ENCODE measurements at places on chromosomes 4 and X.

GRCh38 chr4:48333587-48333986 is 7.7 kb upstream of the SLAIN2 start:
- no peak overlapping the region for H3K4me3 ChIP-seq
- H3K27me3 ChIP-seq = no peaks in the 10 kb centered on the region
- DNase-seq = no peak
- H3K4me1 ChIP-seq = no peaks in the 10 kb centered on the region

DNA sequence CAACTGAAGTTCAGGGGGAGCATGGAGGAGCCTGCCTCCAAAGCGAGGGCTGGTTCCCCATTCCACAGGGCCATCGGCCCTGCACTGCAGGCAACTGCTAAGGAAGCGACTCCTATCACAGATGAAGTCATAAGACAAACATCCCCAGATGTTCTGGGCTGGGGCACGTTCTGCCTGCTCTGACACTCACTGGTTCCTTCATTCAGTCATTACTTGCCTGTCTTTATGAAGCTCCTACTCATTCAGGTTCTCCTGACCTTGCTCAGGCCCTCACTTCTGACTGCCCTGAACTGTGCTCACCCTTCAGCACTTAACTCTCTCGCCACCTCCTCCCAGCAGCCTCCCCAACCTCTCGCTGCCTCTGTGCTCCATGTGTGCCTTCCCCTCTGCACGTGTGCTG is 2.5 kb upstream of the SLC2A9 start:
- no peaks in the 10 kb centered on the region for H3K36me3 ChIP-seq
- H3K4me1 ChIP-seq = peaks cover 4% of the 10 kb centered on the region
- no peaks in the 10 kb centered on the region for H3K27me3 ChIP-seq
- no peak overlapping the region for H3K27ac ChIP-seq
- H3K4me3 ChIP-seq = no peak overlapping the region
- DNase-seq = no peak

GRCh38 chrX:104935581-104935980 is 284.9 kb downstream of the TEX13A start:
- no peak overlapping the region for H3K27ac ChIP-seq
- H3K27me3 ChIP-seq = no peaks in the 10 kb centered on the region
- H3K36me3 ChIP-seq = no peaks in the 10 kb centered on the region
- no peak for DNase-seq

DNA sequence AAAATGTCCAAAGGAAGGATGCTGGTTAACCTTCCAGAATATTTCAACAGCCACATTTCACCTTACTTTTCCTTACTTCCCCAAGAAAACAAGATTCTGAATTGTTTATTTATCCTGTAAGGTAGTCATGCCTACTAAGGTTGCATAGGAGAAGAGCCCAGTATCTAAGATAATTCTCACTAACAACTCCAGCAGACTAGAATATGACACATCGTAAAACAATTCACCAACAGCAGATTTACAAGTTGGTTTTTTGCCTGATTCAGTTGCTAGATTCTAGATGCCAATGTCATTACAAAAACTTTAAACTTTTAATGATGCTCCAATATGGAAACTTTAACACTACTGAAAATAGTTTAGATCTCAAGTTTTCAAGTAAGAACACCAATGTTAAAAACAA is 176.4 kb downstream of the IL13RA2 start:
- H3K4me1 ChIP-seq = no peaks in the 10 kb centered on the region
- H3K27me3 ChIP-seq = no peaks in the 10 kb centered on the region
- no peak overlapping the region for H3K27ac ChIP-seq

DNA sequence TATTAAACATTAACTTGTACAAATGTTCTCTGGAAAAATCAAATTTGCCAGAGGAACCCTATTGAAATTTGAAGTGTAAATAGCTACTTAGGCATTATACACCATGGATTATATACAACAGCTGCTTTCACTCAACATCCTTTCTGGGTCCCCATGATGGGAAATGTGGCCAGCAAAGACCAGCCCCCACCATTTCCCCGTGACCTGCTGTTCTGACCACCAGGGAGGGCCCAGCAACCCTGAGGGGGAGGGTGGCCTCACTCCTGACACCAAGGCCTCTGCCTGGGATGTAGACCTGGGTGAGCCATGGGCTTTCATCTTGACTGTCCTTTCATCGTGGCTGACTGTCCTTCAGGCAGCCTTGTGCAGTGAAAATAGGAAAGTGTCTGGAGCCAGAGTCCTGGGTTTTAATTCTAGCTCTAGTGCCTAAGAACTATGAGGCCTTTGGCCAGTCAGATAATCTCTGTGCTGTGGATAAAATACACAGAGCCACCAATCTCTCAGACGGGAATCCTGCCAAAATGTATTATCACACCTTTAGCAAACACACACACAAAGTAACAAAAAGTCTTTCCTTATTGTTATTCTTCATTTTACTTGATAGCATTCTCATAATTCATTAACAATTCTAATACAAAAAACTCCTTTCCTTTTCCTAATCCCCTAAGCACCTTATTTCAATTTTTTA is 45.1 kb downstream of the NR3C2 start:
- no peak overlapping the region for H3K4me3 ChIP-seq
- no peaks in the 10 kb centered on the region for H3K36me3 ChIP-seq
- H3K27ac ChIP-seq = no peak overlapping the region
- no peak for DNase-seq
- H3K27me3 ChIP-seq = no peaks in the 10 kb centered on the region

- no peak overlapping the region for H3K4me3 ChIP-seq
- no peaks in the 10 kb centered on the region for H3K36me3 ChIP-seq
- no peak for DNase-seq
- H3K27me3 ChIP-seq = no peaks in the 10 kb centered on the region
Measured at GRCh38 chr4:183139058-183139750, 40.1 kb downstream of the WWC2 start.
